Epithelial cell of alveolus of lung (primary cell): ENCODE measurements at places on chromosomes 7 and 10. TPM values are rescaled to one million over a fixed set of nuclear protein-coding genes. Genes with fewer than 3 reads are reported as not detected.

DENND2A gene
- 10.2 and 12.4 TPM in 2 replicates for total RNA-seq

GJC3 gene
- total RNA-seq: not detected in 2 replicates

ADCYAP1R1 gene
- total RNA-seq: not detected in 2 replicates

DIP2C gene
- 8.7 and 9.3 TPM in 2 replicates for total RNA-seq

ENKUR gene
- total RNA-seq: not detected in 2 replicates
